NCI-H1105 (cell line): ENCODE measurements at places on chromosomes 13 and 19.

- no peak for DNase-seq
These were observed 1745.6 kb upstream of the PCDH20 start for GRCh38 chr13:63161219-63161618.

DNA sequence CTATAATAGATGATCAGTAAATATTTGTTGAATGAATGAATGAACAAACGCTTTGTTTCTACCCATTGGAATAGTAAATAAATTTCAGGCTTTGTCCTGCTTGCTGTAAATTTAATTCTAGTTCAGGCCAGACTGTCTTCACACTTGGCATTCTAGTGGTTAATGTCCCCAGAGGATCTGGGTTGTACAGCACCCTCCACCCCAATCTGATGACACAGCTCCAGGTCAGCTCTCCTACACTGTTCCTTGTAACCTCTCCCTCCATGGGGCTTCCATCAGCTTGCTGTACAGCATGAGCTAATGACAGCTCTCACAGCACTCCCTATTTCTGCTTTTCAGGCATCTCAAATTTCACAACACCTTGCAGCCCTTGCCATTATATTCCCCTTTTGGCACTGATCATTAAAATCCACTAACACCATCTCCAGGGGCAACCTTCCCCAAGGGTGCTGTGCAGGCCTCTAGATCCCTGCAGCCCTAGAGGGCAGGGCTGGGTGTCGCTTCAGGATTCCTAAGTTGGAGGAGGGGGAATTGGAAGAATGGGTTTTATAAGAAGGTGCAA lies 12.7 kb upstream of the KL start:
- DNase-seq: peak; percentile 48

GRCh38 chr13:114017028-114017630 lies 43.3 kb upstream of the C13orf46 start:
- no peak for DNase-seq

GRCh38 chr19:38183251-38183897 lies 40.6 kb downstream of the DPF1 start:
- DNase-seq: no peak

DNA sequence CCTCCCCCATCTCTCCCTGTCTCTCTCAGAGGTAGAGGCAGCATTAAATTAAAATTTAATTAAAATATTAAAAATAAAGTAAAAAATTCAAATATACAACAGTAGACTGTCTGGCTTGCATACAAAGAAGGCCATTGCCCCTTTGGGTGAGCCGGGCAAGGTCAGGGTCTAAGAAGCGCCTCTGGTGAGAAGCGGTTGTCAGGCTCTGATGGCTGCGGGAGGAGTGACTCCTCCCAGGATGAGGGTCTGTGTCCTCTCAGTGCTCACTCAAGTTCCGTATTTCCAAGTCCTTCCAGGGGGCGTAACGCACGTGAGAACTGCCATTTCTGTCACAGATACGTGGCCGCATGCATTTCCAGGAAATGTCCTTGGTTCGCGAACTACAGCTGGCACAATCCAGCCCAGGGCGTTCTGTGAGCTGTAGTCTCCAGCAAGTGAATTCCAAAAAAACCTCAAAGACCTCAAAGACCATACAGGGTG lies 737 bp upstream of the ZNF181 start:
- peak; percentile 34 for DNase-seq

DNA sequence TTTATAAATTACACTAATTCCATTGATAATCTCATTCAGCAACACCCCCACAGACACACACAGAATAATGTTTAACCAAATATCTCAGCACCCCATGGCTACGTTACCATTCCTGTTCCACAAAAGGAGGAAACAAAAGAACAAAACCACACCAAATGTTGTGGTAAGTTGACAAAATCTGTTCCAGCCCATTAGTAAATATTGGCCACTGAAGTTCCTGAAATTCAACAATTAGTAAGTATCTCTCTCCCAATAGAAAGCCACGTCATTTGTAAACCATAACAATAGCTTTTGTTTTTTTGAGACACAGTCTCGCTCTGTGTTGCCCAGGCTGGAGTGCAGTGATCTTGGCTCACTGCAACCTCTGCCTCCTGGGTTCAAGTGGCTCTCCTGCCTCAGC lies 2.3 kb upstream of the FCAR start:
- no peak for DNase-seq

DNA sequence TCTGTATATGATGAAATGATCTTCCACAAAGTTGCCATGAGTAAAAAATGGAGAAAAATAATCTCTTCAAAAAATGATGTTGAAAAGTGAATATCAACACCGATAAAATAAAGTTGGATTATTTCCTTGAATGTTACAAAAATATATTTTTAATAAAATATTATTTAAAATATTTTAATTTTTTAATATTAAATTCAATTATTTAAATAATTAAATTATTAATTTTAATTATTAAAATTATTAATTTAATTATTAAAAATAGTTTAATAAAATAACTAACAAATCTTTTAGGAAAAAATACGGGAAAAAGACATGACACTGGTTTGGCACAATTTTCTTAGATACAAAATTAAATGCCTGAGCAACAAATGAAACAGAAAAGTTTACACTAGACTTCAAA lies 21.3 kb downstream of the ZNF626 start:
- no peak for DNase-seq

DNA sequence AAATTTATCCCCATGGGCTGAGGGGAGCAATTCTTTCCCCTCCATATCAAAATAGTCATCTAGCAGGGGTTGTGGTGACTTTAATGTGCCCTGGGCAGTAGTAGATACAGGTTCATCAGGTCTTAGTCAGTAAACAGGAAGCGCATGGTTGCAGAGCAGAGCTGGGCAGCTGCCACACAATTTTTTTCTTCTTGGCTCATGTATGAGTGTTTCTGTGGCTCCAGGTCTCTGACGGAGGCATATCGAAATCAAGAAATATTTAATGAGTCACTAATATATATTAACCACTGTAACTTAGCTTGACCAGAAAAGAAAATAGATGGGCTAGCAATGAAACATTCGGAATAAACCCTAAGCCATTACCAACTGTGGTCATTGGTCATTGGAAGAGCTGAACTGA lies 68.4 kb upstream of the UBL3 start:
- no peak for DNase-seq

- DNase-seq: no peak
These were observed 547.7 kb upstream of the KLF12 start for GRCh38 chr13:74681891-74682290.

DNA sequence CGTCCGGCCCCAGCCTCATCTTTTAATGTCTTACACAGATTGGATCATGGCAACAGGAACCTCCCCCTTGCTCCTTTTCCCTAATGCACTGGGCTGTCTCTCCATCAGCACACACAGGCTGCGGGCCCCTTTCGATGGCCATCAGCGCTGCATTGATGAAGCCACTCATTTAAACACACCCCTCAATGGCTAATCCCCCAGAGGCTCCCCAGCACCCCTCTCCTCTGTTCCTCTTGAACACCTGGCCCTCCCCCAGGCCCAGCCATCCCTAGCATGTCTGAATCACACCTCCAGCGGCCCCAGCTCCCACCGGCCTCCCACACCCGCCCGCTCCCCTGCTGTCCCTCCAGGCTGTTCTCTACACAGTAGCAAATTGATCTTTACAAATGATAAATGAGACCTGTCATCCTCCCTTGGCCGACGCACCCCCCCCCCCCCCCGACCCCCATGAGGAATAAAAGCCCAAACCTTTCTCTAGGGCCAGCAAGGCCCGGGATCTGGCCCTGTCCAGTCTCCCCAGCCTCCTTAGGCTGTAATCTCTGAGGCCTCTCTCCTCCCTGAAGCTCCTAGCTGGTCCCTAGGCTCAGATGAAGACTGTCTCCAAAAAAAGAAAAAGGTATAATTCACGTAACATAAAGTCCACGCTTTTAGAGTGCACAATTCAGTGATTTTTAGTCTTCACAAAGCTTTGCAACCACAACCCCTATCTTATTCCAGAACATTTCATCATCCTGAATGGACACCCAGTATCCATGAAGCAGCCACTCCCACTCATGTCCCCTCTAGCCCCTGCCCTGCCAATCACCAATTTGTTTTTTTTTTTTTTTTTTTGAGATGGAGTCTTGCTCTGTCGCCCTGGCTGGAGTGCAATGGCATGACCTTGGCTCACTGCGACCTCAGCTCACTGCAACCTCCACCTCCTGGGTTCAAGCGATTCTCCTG lies 7.4 kb downstream of the RPL28 start:
- DNase-seq: no peak

DNA sequence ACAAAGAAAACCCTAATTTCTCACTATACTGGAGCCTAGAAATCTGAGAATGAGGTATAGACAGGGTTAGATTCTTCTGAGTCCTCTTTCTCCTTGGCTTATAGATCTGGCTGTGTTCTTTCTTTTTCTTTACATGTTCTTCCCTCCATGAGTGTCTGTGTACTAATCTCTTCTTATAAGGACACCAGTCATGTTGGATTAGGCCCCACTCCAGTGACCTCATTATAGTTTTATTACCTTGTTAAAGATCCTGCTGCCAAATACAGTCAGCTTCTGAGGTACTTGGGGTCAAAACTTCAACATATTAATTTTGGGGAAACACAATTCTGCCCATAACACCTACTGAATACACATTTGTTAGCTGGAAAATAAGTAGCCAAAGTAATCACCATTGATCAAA lies 302.6 kb downstream of the PCDH9 start:
- no peak for DNase-seq

DNA sequence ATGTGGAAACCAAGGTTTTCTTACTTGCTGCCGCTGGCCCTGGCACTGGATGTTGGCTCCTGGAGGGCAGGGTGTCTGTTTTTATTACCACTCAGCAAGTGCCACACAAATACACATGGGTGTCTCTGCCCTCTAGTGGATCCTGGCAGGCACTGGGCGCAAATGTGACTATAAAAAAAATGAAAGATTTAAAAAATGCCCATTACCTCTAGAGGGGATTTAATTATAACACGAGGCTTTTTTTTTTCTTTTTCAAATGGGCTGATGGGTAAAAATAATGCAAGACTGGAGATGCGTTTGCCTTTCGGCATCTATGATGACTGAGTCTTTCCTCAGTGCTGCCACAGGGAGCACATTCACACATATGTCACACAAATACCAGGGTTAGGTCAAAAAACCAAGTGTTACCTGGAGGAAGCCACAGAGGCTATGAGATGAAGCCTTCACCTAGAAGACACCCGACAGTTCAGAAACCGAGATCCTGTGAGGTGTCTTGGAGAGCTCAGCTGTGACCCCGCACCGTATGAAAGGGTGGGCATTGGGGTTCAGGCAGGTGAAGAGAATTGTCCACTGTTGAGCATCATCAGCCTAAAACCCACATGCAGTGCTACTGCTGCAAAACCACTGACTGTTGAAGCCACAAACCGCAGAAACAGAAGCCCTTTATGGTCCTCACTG lies 25.7 kb downstream of the CHAMP1 start:
- peak; percentile 66 for DNase-seq

DNA sequence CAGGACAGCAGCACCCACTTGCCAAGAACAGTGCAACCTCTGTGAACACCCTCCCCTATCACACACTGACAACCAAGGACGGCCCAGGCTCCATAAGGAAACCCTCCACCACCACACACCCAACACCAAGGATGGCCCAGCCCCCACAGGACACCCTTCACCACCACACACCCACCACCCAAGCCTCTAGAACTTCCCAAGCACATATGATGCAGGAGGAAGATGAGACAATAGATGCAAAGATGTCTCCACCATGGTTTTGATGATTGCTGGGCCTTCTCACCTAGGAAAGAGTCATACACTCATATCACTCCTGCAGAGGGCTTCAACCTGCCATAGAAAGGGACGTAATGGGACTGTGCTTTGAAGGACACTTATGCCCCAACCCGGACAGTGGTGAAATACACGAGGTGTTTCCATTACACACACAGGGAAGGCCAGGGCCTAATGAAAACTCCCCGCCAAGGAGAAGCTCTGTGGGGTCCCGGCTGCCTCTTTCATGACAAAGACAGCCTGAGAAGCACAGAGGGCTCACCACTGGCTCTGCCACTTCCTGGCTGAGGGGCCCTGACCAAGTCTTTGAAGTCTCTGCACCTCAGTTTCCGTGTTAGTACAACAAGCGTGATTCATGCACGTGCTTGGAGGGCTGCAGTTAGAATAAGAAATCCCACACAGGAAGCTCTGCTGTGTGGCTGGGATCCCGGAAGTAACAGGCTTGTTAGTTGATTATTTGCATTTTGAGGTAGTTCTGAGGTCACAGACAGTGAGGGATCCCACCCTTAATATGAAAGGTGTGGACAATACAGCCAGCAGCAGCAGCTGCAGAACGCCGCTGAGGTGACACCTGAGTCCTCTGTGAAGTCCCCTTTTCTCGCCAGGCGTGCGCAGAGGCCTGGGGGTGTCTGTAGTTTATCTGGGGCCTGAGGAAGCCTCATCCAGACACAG lies 61.9 kb upstream of the ATP12A start:
- DNase-seq: no peak

DNA sequence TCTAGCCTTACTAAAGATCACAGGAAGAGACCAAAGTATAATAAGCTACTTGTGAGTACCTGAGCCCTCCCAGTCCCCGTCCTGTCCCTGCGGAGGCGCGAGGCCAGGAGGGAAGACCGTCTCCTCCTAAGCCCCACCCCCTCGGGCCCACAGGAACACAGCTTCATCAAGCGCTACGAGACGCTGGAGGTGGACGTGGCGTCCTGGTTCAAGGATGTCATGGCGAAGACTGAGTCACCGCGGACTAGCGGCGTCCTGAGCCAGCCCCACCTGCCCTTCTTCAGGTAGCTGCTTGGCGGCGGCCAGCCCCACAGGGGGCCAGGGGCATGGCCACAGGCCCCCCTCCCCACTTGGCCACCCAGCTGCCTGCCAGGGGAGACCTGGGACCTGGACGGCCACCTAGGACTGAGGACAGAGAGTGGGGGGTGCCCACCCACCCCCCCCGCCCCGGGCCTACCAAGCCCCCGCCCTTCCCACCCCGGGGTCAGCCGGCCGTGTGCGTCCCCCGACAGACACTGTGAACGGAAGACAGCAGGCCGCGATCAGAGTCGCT lies 2.4 kb upstream of the TGFBR3L start:
- no peak for DNase-seq

DNA sequence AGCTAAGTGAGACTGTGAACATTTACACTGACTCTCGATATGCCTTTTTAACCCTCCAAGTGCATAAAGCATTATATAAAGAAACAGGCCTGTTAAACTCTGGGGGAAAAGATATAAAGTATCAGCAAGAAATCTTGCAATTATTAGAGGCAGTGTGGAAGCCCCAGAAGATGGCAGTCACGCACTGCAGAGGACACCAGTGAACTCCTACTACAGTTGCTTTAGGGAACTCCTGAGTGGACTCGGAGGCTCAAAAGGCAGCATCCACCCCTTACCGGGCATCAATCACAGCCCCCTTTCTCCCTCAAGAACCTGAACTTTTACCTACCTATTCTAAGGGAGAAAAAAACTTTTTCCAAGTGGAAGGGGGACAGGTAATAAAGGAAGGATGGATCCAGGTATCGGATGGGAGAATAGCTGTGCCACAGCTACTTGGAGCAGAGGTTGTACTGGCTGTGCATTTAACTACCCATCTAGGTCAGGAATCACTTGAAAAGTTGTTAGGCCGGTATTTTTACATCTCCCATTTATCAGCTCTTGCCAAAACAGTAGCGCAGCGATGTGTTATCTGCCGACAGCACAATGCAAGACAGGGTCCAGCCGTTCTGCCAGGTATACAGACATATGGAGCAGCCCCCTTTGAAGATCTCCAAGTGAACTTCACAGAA lies 80.1 kb downstream of the ZNF486 start:
- DNase-seq: peak; percentile 18
